ENCODE measurements at places on chromosomes 3 and 15.

- no peak for DNase-seq
Measured at GRCh38 chr15:76327191-76328105, 9.1 kb upstream of the ISL2 start.

DNA sequence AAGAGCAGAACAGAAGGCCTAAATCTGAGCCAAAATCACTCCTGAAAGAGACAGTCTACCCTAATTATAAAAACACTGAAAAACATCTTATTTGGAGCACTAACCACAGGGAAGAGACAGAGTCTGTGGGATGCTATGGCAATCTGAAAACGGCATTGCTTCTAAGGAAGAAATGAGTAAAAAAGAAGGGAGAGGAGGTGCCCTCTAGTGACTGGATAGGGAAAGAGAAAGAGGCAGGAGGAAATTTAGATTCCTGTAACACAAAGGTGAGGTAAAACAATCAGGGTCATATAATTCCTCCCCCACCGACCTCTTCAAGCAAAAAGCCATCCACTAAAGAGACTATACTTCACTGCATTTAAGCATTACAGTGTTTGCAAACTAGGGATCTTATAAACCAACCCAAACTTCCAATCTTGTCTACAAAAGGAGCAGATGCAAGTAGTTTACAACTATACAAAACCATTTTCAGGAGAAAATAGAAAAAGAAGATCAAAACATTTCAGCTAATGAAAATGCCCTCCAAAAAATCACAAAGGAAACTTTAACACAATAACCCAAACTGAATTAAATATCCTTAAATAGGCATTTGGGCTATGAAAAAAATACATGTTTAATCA, 32.6 kb downstream of the HACD2 start:
- DNase-seq, result no peak

DNA sequence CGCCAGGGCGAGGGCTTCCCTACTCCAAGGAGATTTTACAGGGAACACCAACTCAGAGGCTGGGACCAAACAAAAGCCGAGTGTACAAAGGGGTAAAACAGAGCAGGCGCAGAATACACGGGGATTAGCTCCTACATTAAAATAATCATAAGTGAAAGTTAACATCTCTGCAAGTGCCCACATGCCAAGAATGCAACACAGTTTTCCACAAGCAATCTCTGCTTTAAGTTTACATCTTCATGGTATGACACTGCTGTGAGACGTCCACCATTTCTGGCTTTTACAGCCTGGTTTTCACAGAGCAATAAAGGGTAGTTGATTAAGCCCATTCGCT, 500 bp upstream of the VGLL3 start:
- no peak for DNase-seq

- no peak for DNase-seq
Measured at GRCh38 chr3:191123946-191124345, 75.1 kb upstream of the OSTN start.

DNA sequence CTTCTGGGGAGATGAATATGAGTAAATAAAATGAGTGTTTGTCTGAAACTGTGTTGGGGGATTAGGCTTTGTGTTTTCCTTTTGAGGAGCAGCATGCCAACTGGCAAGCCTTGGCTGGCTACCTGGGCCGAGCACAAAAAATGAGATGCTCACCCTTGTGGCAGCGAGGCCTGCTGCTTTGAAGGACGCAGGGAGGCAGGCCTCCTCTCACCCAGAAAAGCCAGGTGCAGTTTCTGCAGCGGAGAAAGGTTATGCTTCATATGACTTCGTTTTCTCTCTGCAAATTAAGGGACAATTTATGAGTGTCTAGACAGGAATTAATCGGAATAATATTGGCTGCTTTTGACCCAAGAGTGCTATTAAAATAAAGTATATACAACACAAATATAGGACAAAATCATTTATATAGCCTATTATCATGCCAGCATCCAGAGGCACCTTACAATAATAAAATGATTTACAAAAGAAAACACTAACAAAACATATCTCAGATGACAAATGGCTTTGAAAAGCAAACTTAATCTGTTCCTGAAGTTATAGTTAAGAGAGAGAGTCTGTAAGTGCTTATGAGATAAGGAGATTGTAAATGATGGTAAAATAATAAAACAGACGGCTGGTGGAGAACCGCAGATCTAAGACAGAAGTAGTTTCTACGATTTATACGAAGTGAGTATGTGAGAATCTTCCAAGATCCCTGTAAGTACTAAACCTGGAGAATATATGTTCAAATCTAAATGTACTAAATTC, 682.8 kb upstream of the NR2F2 start:
- DNase-seq, result no peak

DNA sequence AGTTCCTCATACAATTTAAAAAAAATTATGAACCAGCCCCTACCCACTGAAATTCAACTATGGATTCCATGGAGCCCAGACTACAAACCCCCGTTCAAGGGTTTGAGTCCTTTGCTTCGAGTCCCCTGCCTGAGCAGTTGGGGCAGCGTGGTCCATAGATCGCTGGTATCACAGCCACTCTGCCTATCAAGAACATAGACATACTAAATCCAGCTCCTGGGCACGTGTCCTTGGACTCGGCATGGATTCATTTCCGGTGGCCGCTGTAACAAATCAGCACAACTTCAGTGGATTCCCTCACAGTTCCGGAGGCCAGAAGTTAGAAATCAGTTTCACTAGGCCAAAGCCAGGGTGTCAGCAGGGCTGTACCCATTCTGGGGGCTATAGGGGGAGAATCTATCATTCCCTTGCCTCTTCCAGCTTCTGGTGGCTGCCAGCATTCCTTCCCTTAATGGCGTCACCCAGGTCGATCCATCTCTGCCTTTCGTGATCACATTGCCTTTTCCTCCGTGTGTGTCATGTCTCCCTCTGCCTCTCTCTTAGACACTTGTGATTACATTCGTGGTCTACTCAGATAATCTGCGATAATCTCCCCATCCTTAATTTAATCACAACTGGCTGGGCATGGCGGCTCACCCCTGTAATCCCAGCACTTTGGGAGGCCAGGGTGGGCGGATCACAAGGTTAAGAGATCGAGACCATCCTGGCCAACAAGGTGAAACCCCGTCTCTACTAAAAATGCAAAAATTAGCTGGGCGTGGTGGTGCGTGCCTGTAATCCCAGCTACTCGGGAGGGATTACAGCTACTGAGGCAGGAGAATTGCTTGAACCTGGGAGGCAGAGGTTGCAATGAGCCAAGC, 4.6 kb upstream of the TMEM44 start:
- DNase-seq, result no peak

GRCh38 chr3:18228060-18228459, 197.1 kb downstream of the SATB1 start:
- DNase-seq, result no peak

GRCh38 chr15:48084759-48085590, 35.8 kb upstream of the SLC24A5 start:
- DNase-seq, result no peak

GRCh38 chr3:70383360-70383831, 71.0 kb upstream of the MDFIC2 start:
- DNase-seq, result no peak

DNA sequence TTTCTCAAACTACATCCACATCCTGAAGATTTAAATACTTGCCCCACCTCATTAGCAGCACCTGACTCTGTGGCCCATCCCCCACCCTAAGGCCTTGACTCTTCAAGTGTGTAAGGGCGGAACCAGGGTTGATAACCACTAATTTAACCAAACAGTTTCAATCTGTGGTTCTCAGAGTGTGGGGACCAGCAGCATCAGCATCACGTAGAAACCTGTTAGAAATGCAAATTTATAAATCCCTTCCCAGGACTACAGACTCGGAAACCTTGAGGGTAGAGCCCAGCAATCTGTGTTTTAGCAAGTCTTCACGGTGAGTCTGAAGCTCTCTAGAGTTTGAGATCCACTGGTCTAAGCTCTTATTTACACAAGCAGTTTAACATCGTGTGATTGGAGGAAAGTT, 12.4 kb downstream of the GNB4 start:
- DNase-seq, result no peak

DNA sequence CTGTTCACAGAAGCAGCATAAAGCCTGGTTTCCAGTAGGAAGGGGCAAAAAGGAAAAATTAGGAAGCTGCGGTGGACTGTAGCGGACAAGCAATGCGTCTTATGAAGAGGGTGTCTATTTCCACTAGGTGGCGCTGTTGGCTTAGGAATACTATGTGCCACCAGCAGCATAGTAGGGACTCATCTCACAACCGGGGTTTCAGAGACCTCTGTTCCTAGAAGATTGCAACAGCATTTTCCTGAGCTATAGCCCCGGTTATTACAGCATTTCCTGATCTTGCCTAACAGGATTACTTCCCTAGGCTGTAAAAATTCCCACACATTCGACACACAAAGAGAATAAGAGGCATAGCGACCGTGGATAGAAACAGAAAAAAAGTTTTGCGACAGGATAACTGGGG, 683.0 kb downstream of the TBL1XR1 start:
- DNase-seq, result peak; percentile 56

GRCh38 chr15:36832774-36833463, 253.5 kb downstream of the CDIN1 start:
- DNase-seq, result no peak

GRCh38 chr15:65032801-65033537, 3.5 kb upstream of the MTFMT start:
- DNase-seq, result peak; percentile 38

- DNase-seq, result no peak
Measured at GRCh38 chr3:71489315-71489761, 94.2 kb downstream of the FOXP1 start.

Data from hematopoietic multipotent progenitor cell treated with erythropoietin and hydrocortisone succinate and interleukin-3 and kit ligand, for 17 days (in vitro differentiated cells).